ENCODE measurements at places on chromosomes 2 and 18.

GRCh38 chr2:43685357-43685756 is 9.1 kb upstream of the C1GALT1C1L start:
- DNase-seq: no peak

- DNase-seq: no peak
Observed at GRCh38 chr18:49566217-49566770, 4.4 kb downstream of the LIPG start.

GRCh38 chr2:178280244-178280852 is 86.0 kb downstream of the OSBPL6 start:
- peak; percentile 45 for DNase-seq

DNA sequence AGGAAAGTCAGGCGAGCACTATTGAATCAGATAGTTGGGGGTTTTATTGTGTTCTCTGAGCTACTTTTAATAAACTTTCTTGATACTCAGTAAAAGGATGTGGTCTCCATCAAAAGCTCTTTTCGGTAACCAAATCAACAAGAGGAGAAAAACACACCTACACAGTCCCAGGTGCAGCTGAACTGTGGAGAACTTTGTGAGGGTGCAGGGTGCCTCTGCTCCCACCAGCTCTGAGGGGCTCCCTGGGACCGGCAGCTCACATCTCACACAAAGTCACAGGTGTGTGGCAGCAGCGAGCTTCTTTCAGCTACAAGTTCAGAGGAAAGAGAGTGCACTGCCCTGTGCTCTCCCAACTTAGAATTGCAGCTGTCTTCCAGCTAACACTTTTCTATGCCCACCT is 650.4 kb downstream of the RNF144A start:
- DNase-seq: peak; percentile 81

- no peak for DNase-seq
Observed at GRCh38 chr18:48452861-48453323, 43.7 kb upstream of the ZBTB7C start.

DNA sequence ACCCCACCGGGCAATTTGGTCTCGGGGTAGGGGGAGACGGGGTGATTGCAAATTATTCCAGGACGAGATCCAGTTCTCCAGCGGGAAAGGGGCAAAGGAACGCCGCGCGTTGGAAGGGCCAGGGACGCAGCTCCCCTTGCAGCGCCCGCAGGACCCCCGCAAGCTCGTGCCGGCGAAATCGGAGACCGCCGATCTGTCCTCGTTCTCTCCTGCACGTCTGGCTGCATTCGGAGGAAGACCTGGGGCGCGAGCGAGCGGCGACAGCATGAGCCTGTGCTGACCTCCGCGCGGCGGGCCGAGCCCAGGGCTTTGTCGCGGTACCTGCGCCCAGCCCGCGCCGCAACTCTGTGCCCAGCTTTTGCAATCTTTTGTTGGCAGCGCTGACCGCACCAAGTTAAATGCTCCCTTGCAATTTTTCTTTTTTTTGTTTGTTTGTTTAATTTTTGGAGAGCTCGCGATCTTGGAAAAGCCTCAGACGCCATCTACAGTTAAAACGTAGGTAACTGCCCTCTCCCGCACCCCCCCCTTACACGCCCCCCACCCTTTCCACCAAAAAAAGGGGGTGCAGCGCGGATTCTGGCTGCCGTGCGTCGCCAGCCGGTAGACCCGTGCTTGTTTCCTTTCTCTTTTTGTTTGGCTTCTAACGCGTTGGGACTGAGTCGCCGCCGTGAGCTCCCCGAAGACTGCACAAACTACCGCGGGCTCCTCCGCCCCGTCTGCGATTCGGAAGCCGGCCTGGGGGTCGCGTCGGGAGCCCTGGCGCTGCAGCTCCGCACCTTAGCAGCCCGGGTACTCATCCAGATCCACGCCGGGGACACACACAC is 667 bp downstream of the TRIB2 start:
- peak; percentile 67 for DNase-seq

DNA sequence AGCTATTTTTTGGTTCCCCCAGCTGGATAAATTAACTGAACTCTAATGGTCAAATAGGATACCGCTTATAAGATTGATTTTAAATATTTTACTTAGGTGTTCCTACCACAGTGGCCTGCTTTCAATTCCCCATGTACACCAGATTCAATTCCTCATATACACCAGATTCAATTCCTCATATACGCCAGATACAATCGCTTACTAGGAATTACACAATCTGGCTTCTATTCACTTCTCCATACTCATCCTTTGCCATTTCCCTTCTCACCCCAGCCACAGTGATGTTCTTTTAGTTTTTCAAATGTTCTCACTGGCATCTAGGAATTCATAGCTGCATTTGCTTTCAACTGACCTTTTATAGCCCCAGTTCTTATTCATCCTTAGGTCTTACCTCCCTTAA is 66.5 kb downstream of the SLC40A1 start:
- no peak for DNase-seq

DNA sequence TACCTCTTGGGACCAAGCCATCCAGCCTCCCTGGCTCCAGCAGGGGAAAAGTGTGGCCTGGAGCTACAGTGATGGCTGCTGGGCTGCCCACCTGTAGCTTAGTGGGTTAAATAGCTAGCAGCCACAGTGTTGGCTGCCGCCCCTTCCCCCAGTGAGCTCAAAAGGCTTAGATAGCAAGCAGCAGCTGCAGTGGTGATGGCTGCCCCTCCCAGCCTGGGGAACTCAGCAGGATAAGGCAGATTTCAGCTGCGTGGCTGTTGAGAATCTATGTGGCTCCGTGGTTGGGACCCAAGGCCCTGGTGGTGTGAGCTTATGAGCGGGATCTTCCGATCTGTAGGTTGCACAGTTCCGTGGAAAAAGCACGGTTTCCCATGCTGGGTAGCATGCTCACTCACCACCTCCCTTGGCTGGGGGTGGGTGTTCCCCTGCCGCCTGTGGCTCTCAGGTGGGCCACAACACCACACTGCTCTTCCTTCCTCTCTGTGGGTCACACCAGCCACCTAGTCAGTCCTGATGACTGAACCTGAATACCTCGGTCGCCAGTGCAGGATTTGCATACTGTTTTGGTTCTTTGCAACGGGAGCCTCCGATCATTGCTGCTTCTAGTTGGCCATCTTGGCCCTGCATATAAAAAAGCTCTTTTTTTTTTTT is 946.5 kb upstream of the FAM98A start:
- no peak for DNase-seq

GRCh38 chr2:199842631-199843395 is 8.2 kb downstream of the FTCDNL1 start:
- DNase-seq: no peak

GRCh38 chr2:236250286-236250685 is 13.9 kb downstream of the ASB18 start:
- no peak for DNase-seq

- DNase-seq: no peak
Observed at GRCh38 chr2:33443274-33443829, 33.1 kb upstream of the RASGRP3 start.

GRCh38 chr2:197927994-197928393 is 123.6 kb downstream of the PLCL1 start:
- DNase-seq: no peak

DNA sequence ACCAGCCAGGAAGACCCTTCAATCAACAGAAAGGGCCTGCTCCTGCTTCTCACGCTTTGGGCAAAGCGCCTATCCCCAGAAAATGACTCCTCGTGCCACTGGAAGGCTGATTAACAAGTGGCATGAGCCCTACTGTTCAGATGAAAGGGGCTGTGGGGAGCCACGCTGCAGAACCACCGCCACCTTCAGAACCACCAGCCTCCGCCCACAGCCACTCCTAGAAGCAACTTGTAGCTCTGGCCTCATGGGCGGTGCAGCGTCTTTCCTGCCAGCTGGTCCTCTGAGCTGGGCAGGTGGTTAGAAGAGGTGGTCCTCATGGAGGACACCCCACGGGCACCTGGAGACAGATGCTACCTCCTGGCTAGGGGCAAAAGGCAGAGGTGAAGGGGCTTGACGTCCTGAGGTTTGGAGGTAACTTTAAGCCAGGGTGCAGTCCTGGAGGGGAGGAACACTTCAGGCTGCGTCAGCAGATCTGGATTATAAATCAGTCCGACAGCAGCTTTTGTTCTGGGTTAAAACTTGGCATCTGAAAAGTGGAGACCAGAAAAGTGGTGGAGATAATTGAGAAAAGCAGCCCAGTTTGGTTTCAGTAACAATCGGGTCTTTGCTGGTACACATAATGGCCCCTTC is 861 bp upstream of the SEMA4C start:
- peak; percentile 68 for DNase-seq

DNA sequence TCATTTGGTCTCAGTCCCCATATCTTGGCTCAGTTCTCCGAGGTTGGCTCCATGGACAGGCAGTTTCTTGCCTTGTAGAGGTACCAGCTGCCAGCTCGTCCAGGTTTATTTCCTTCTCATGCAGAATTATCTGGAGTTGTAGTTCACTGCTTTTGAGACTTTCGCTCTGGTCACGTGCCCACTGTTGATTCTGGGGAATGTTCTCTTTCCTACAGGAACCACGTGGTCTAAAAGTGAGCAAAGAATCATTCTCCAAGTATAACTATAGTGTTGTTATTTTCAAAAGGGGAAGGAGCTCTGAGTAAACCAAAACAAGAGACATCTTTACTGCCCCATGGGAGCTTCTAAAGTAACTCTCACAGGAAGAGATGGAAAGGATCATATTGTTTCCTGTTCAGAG is 41.2 kb upstream of the RAB27B start:
- no peak for DNase-seq

DNA sequence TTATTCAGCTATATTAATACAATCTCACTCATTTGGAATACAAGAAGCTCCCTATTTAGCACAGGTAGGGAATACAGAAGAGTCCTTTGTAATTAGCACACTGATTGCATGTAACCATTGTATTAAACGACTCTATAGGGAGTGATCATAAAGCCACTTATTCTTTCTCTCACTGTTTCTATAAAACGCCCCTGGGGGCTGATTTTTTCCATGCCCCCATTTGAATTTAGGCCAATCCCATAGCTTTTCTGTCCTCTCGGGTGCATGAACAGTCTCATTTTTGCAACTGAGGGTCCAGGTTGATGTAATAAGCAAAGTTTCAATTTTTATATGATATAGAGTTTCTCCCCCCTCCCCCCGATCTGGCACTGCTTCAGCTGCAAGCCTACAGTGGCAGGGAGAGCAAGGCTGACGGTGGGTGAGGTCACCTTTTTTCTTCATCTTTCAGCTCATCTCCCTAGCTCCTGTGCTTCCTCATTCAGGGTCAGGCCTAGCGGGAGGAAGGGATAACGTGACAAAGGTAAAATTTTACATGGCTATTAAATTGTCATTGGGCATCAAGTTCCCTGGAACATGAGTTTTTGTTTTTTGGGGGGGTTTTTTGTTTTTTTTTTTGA is 45.7 kb downstream of the GAD1 start:
- no peak for DNase-seq

GRCh38 chr18:58051765-58052460 is 7.9 kb downstream of the NEDD4L start:
- DNase-seq: no peak

DNA sequence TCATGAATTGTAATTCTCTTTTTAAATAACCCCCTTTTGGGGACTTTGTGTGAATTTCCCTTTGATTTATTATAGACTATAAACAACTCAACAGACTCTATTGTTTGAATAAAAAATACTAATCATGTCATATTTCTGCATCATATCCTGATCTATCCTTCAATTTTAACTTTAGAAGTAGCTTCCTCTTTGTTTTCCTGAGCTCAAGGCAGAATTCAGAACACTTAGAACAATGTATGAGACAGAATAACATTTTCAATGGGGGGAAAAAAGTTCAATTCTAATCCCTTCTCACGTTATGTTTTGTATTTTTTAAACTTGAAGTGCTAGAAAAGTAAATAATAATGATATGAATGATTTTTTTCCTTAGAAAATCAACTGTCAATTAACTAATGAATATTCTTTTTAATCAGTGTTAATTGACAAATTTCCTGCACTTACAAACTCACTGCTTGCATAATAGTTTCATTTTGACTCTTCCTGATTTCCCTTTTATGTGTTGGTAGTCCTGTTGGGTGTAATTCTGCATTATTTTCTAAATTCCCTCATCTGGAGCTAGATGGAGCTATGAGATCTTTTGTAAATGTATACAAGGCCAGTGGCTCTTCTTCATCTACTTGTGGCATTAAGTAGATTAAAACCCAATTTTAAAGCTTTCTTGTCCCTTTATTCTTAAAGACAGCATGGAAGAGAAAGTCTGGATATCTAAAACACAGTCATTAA is 326.1 kb downstream of the PARD3B start:
- no peak for DNase-seq

DNA sequence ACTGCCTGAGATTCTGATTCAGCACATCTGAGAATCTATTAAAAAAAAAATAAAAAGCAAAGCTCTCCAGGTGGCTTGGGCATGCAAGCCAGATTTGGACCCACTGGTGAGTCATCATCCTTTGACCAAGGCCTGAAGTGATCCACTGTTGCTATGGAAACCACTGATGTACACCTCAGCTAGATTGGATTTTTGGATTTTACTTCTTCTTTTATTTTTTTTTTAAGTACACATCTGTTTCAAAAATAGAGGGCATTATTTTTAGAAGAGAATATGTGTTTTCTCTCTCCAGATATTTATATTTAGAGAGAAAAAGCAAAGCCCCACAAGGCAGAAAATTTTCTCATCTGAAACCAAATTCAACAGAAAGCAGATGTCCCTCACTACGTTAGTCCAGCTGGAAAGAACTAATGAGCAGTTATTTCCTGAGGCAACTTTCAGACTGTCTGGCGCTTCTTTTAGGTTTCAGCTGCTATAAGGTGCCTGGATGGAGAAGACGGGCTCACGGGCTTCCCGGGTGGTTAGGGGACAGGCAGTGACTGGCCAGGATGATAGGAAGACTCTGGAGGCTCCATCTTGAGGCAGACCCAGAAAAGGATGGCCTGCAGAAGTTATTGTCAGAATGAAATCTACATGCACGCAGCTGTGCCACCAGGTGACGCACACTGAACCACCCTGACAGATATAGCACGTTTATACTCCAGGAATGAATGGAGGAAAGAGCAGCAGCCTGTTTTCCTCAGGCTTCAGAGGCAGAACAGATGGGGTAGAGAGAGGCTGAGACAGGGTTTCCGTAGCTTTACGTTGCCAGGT is 50.5 kb downstream of the MRPL35 start:
- peak; percentile 13 for DNase-seq

DNA sequence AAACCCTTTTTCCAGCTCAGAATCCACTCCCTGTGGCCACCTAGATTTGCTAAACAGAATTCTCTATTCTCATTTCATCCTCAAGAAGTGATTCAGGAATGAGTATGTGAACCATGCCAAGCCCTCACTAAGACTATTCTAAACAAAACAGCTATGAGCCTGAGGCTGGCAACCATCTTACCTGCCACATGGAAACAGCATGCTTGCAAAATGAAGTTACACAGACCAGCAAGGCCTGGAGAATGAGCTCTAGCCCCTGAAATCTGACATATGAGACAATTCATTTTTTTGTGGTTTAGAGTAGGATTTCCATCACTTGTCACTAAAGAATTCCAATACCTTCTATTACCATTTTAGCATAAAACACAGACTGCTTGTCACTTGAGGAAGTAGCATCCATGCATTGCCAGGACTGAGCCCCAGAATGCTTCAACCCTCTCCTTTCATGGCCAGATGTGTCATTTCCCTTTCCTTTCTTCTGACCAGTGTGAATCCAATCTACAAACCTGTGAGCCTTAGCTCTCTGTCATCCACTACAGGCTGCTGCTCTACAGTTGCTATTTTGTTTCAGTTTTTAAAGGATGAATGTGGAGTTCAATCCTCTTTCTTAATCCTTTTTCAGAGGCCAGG is 744.3 kb upstream of the ACVR2A start:
- no peak for DNase-seq

All from activated CD4-positive, alpha-beta T cell treated with anti-CD3 and anti-CD28 coated beads for 36 hours (primary cell).